ENCODE measurements at places on chromosomes 6 and 20.

DNA sequence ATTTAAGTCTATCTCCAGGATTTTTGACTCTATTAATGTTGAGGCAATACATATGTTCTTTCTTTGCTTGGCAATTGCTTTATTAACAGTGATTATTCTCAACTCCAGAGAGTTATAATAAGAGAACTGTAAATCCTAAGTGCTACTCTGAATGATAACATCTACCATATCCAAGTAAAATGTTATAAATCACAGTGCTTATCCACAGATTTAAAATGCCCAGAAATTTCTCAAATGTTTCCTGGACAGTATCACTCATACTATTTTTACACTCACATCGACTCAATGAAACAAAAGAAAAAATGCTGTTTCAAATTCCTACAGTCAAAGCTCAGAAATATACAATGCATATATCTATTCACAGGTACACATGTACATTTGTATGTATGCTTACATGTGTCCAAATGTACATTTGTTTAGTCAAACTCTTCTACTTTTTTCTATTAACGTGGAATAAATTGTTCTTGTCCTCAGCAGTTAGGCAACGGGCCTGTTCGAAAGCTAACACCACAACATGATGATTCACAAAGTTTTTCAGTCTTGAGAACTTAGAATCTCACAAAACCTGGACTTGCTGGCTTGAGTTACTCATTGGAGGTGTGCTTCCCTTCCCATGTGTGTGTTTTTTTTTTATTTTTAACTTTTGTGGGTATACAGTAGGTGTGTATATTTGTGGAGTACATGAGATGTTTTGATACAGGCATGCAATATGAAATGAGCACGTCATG lies 193.0 kb downstream of the GJA10 start:
- DNase-seq: no peak

GRCh38 chr6:56758120-56758519 lies 115.4 kb upstream of the DST start:
- no peak for DNase-seq

- no peak for DNase-seq
Observed at GRCh38 chr20:59146780-59147565, 16.6 kb upstream of the ZNF831 start.

DNA sequence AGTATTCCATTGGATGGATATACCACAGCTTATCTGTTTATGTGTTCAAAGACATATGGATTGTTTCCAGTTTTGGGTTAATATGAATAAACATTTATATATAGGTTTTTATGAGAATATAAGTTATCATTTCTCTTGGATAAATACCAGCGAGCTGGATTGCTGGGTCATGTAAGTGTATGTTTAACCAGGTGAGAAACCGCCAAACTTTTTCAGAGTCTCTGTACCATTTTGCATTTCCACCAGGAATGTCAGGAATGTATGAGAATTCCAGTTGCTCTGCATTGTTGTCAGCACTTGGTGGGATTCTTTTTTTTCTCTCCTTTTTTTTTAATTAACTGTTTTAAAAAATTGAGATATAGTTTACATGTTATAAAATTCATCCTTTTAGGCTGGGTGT lies 52.1 kb downstream of the PHF20 start:
- no peak for DNase-seq

GRCh38 chr20:11193241-11193640 lies 519.4 kb upstream of the JAG1 start:
- DNase-seq: no peak

DNA sequence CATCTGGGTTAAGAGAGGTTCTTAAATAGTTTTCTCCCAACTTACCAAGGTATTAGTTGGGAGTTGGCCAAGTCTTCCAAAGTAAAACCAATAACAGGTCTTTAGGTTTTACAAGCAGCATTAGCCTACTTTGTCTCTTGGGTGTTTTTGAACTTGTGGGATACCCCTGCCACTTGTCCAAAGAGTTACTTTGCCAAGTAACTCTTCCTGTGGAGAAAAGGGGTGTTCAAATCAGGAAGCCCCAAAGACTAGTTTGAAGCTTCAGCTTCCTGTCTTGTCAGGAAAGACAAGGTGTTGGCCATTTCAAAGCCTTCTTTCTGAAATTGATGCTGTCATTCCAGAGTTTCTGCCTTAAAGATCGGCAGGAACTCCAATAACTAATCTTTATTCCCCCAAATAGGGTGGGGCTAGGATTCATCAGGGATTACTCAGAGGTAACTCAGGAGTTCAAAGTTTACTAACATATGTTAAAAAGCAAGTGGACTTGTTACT lies 822 bp downstream of the RAB22A start:
- no peak for DNase-seq

GRCh38 chr20:2759603-2760296 lies 40.7 kb downstream of the CPXM1 start:
- DNase-seq: no peak

DNA sequence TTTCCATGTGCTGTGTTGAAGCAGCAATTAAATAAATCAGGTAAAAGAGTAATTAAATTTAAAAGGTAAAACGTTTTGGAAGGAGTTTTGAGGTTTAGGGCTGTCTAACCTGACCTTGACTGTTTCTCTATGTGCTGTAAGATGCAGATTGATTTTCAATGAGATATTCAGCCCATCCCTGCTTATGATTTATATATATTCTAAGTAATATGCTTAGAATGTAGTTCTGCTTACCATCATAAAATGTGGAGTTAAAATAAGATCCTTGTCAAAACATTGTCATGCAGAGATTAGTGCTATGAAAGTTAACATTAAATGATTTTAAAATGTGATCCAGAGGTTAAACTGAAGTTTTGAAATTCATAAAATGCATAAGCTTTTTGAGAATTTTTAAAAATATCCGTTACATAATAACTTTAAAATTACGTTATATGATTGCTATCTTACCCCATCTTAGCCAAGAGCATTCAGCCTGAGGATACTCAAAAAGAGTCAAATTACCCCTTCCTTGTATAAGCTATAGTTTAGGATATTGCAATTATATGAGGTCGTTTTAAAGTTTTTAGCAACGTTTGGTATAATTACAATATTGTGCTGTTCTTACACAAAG lies 122.5 kb downstream of the MTHFD1L start:
- DNase-seq: no peak

DNA sequence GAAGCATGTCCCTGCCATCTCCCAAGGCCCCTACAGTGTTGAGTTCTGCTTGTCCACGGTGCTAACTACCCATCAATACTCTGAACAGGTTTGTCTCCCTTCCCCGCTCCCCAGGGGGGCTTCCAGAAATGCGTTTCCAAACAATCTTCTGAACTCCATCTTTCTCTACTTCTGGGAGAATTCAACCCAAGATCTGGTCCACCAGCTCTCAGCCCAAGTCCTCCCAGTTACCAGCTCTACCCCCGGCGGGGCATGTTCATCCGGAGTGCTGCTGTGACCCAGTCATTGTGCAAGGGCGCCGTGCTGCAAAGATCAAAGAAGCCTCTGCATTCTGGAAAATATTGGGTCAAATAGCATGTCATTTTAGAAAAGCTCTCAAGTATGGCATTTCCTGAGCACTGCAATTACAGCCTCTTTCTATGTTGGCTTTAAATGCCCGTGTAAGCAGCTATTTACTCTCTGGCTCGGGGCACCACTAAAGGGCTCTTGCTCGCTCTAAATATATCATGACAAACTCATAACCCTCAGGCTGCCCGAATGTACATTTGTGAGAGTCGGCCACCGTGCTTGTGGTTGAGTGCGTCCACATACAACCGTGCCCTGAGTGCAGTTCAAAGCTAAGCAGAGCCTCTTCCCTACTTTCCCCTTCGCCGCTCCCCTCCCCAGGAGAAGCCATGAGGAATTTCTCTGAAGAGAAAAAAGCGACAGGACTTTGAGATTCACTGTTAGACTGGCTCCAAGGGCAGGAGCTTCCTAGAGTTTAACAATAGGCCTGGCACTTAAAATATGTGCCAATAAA lies 71.6 kb downstream of the BANF2 start:
- no peak for DNase-seq

DNA sequence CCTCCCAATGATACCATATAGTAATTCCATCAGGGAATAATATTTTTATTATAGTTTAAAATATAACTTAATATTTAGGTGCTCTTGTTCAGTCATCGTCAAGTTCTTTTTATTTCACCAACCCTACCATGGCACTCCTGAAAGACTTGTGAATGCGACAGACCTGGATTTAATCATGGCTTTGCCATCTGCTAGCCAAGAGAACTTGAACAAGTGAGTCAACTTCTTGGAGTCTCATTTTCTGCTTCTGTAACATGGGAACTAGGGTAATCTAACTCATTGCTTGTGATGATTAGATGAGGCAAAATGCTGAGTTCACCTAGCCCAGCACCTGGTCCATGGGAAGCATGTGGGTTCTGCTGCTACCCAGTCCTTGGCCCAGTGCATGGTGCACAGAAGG lies 62.9 kb downstream of the ESR1 start:
- no peak for DNase-seq

- DNase-seq: no peak
Observed at GRCh38 chr6:84260926-84261325, 33.5 kb upstream of the CEP162 start.

GRCh38 chr20:6780433-6781190 lies 13.1 kb downstream of the BMP2 start:
- DNase-seq: no peak

- no peak for DNase-seq
Observed at GRCh38 chr20:58579069-58579818, 64.0 kb upstream of the APCDD1L start.

DNA sequence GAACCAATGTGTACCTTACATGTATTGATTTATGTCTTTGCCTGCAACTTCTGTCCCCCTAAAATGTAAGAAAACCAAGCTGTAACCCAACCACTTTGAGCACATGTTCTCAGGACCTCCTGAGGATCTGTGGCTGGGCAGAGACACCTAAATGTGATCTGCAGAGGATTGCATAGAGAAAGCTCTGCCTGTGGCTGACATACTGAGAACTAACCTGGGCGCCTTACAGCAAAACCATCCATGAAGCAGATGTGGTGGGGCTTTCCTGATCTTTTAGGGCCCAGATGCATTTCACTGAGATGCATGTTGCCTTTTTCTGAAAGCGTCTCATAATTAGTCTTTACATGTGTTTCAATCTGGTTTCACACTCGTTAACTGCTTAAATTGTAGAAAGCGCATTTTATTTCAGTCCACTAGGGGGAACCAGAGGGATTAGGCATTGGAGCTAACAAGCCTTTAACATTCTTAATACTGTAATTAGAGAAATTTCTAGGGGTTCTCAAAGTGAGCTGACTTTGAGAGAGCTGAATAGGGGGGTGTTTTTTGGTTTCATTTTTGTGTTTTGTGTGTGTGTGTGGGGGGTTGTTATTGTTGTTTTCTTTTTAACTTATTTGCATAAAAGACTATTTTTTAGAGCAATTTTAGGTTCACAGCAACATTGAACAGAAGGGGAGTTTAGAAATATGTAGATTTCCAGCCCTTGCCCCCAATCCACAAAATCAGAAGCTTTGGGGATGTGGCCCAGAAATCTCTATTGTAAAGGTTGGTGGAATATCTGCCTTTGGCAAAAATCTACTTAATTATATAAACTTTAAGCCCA lies 50.9 kb upstream of the FAM184A start:
- DNase-seq: no peak

DNA sequence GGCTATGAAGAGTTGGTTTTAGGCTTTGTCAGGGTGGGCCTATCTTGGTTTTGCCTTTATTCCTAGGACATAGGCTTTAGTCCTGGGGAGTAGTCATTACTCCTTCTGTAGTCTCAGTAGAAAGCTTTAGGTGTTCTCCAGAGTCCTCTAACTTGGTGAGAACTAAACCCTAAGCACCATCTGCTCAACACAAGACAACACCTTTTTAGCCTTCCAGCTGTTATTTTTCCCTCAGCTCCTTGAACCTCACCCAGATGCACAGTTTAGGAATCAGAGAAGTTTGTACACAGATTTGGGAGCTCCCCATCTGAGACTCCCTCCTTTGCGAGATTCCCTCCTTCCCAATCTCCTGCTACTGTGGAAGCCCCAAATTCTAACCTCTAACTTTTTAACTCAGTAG lies 141.3 kb downstream of the QRSL1 start:
- DNase-seq: no peak

DNA sequence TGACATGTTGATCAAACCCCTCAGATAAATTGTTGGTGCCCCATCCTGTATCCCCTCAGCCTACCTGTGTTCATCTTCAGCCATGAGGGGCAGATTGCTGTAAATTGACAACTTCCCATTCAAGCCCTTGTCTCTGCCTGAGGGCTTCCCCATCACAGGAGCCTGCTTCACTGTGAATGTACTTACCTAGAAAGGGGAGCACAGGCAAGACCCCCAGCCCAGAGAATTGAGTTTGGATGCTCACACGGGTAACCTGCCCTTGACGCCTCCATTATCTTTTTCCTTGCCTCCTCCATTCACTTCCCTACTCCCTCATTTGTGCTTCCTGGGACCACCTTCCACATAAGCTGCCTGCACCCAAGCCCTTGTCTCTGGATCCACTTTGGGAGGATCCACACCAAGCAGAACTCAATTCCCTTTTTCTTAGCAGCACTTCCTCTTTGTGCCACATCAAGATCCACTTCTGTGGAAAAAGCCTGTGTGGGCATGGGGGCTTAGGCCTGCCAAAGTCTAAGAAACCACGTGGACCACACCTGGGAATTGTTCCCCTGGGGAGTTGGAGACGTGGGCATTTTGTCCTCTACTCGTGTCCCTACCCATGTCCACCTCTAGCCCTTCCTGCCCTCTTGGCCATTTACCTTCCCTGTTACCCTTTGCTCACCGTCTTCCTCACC lies 103.4 kb upstream of the FOXA2 start:
- DNase-seq: no peak

GRCh38 chr20:19486446-19486845 lies 271.6 kb upstream of the RIN2 start:
- DNase-seq: no peak

DNA sequence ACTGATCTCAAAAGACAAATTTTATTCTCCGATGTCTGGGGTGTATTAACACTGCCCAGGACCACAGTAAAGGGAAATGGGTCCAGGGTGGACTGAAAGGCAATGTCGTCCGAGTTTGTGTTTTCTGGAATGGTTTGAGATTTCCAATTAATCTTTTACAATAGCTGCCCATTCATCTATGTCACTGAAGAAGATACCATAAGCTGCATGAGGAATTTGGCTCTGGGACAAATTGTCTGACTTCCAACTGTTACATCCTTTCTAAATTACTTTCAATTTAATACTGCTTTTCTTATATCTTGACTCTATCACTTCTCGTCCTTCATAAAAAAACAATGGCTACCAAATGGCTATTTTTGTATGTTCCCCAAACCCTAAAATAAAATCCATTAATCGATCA lies 130.7 kb upstream of the KCNK16 start:
- DNase-seq: no peak

- no peak for DNase-seq
Observed at GRCh38 chr6:16966791-16967469, 134.9 kb upstream of the STMND1 start.

- no peak for DNase-seq
Observed at GRCh38 chr6:101296169-101296960, 97.1 kb upstream of the GRIK2 start.

- DNase-seq: no peak
Observed at GRCh38 chr6:67535946-67536345, 1099.1 kb upstream of the ADGRB3 start.
